ENCODE measurements at places on chromosomes 11 and 22. TPM values are rescaled to one million over a fixed set of nuclear protein-coding genes. Genes with fewer than 3 reads are reported as not detected.

- no peak for DNase-seq
Observed at GRCh38 chr11:61569701-61570100, 11.2 kb downstream of the SYT7 start.

DNA sequence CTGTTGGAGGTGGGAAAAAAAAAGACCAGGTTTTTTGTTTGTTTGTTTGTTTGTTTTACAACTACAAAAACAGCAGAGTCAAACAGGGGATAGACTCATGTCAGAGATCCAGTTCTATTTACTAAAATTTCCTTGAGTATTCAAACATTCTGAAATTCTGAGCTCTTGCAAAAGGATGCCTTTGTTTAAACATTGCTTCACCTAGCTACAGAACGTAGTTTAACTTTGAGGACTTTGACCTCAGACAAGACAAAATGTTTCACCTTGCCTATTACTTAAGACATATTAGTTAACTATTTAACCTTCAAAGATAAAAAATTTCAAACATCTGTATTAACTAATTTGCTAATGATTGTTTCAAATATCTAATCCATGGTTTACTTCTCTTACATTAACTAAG lies 36.1 kb upstream of the GLYATL2 start:
- DNase-seq, result no peak

- DNase-seq, result no peak
Observed at GRCh38 chr22:30251711-30252110, 5.2 kb upstream of the LIF start.

GRCh38 chr11:68370211-68371111 lies 58.1 kb downstream of the LRP5 start:
- DNase-seq, result no peak

- DNase-seq, result no peak
Observed at GRCh38 chr22:19828035-19828401, 26.7 kb downstream of the GNB1L start.

- no peak for DNase-seq
Observed at GRCh38 chr11:63847363-63847762, 8.5 kb downstream of the MARK2 start.

GRCh38 chr11:235609-235996 lies 539 bp downstream of the SIRT3 start:
- no peak for DNase-seq

GRCh38 chr11:77038825-77039326 lies 4.7 kb downstream of the B3GNT6 start:
- no peak for DNase-seq

- DNase-seq, result no peak
Observed at GRCh38 chr11:115928811-115929210, 424.6 kb upstream of the CADM1 start.

- DNase-seq, result no peak
Observed at GRCh38 chr22:47616396-47617020, 854.1 kb downstream of the TBC1D22A start.

GRCh38 chr11:23973244-23973643 lies 523.6 kb upstream of the LUZP2 start:
- no peak for DNase-seq

DNA sequence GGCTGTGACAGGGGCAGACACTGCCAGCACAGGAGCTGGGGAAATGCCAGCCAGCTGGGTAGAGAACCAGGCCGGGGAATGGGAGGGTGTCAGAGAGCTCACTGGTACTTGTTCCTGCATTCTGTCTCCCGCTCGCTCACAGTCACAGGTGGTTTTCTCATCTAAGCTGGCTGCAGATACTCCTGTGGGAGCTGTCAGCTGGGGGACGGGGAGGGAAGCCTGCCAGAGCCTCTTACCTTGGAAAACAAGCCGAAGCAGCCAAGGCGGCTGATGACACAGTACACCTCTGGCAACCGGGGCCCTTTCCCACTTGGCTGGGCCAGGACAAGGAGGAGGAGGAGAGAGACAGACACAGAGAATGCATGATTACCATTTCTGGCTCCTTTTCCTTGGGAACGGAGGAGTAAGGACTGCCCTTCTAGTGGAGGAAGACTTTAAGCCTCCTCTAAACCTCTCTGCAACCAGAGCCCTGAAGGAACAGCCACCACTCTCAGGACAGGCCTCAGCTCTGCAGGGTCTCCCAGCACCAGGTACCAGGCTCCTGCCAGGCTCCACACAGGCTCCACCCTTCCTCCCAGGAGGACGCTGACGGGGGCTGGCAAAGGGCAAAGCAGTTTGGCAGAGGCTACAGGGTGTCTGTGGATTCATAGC lies 25.1 kb downstream of the RPL27A start:
- DNase-seq, result no peak

DNA sequence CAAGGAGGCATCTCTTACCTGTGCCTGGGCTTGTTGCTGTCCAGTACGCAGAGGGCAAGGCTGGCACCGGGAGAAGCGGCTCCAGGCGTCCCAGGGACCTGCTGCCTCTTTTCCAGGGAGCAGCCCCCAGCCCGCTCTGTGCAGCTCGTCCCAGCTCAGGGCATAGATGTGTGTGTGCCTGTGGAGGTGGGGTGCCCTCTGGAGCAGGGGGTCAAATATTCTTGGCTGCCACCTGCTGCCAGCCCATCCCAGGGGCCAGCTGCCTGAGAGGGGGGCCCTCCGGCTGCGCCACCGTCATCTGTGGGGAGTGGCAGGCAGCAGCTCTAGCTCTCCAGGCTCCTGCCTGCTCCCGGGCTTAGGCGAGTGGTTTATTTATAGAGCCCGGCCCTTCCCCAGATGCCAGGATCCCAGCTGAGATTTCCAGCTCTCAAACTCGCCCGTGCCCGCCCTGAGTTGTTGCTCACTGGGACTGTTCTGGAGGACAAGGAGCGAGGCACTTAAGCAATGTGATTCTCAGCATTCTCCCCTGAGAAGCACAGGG lies 87.5 kb downstream of the RTL6 start:
- DNase-seq, result no peak

- DNase-seq, result no peak
Observed at GRCh38 chr11:47506373-47506772, 46.6 kb downstream of the CELF1 start.

DNA sequence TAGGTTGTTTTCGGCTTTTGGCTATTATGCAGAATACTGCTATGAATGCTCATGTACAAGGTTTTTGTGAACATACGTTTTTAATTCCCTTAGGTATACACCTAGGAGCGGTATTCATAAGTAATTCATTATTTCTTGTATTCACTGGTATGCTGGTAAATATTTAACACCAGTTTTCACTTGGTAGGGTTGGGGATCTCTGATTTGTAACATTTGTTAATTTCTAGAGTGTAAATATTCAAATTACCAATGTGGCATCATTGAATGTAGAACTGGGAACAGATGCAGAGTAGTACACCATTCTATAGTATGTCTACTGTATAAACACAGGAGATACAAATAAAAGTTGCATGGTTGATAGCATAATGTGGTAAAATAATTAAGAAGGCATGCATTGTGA lies 16.3 kb downstream of the GVQW3 start:
- no peak for DNase-seq

GRCh38 chr22:17281026-17281425 lies 61.8 kb upstream of the ADA2 start:
- no peak for DNase-seq

GRCh38 chr11:45580399-45580798 lies 85.0 kb downstream of the CHST1 start:
- DNase-seq, result no peak

GRCh38 chr11:12971955-12972354 lies 37.2 kb upstream of the RASSF10 start:
- DNase-seq, result no peak

- DNase-seq, result no peak
Observed at GRCh38 chr11:20207781-20208621, 47.7 kb upstream of the DBX1 start.

DNA sequence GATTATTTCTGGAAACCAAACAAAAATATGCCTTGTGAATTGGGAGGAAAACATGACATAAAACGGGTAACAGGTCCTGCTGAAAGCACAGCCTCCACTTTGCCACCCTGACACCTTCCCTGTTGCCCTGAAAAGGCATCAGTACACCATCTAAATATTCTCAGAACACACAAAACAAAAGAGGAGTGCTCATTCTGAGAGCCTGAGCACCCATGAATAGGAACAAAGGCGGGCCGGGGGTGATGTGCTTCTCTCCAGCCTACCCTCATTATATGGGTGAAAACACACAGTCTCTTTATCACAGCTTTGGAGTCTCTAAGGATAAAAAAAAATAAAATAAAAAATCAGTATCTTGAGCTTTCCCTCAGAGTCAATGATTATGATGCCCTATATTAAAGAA lies 19.7 kb downstream of the SCUBE2 start:
- no peak for DNase-seq

GRCh38 chr11:128187835-128188234 lies 399.5 kb downstream of the ETS1 start:
- DNase-seq, result no peak

The SYT7 gene
- not detected for total RNA-seq

The MUC15 gene
- total RNA-seq, result not detected

The RAPSN gene
- 0.30 TPM for total RNA-seq

The CLCF1 gene
- 0.65 TPM for total RNA-seq

The XKR3 gene
- not detected for total RNA-seq

The OR4D5 gene
- not detected for total RNA-seq

The FZD4 gene
- total RNA-seq, result 0.13 TPM

The B4GALNT4 gene
- total RNA-seq, result 0.23 TPM

The PTPRCAP gene
- 401 TPM for total RNA-seq

The CSF2RB gene
- 3.0 TPM for total RNA-seq

The SAA4 gene
- not detected for total RNA-seq

The PRG3 gene
- not detected for total RNA-seq

The MRGPRF gene
- total RNA-seq, result not detected

The NXPE4 gene
- total RNA-seq, result not detected

Measured in activated CD4-positive, alpha-beta memory T cell treated with anti-CD3 and anti-CD28 coated beads, Interleukin-2, amount 10 ng/mL, durations not matched to agents 7 days and 5 days (primary cell).